ENCODE measurements at places on chromosomes 5 and 9.

- DNase-seq, result no peak
These were observed 135.1 kb downstream of the SLC25A46 start for GRCh38 chr5:110873773-110874437.

- no peak for DNase-seq
These were observed 92.2 kb upstream of the SMIM23 start for GRCh38 chr5:171693412-171693811.

- no peak for DNase-seq
These were observed 18.7 kb upstream of the PARP8 start for GRCh38 chr5:50647726-50648125.

GRCh38 chr5:179273441-179274145, 71.7 kb downstream of the ADAMTS2 start:
- DNase-seq, result no peak
